ENCODE measurements at places on chromosomes 3 and 15.

- no peak for DNase-seq
These were observed 32.4 kb downstream of the EDC3 start for GRCh38 chr15:74663303-74664027.

- DNase-seq, result no peak
These were observed 271.0 kb upstream of the GADL1 start for GRCh38 chr3:31165399-31165860.

DNA sequence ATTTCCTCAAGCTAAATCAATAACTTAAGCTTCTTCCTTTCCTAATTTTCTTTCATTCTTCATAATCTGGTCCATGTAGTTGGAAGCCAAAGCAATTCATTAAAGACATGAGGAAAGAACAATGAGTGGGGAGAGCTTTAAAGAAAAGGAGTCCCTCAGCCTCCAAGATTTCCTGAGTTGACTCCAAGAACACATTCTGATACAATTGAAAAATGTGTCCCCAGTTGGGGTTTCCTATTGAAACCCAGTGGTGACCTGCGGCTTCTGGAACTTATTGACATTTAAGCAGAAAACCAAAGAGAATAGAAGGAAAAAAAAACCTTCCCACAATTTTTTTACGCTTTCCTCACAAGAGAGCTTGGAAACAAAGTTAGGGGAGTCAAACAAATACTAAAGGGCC lies 37.0 kb downstream of the ATP8B4 start:
- DNase-seq, result no peak

DNA sequence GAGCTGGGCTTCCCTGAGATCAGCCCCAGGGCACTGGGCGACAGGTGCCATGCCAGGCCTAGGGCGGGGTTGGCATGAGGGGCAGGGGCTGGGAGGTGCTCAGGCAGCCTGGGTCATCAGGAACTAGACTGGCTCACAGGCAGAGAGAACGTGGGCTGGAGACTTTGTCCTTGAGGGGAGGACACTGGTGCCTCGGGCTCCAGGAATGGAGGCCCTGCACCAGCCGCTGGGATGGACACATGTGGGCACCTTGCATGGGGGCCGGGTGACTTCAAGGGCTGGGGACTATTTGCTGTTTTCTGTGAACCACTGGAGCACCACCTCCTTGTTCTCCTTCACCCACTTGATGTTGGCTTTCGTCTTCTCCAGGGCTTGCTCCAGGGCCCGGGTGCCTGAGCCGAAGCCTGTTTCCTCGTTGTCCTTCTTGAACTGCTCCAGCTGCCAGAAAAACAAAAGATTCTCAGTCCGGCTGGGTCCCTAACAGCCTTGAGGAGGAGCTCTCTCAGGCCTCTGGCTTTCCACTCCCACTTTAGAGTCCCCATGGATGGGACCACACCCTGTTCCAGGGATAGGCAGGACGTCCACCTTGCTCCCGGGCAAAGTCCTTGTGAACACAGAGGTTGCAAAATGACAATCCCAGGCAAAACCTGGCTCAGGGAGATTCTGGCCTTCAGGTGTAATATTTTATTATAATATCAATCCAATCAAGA lies 9.1 kb downstream of the MESP2 start:
- no peak for DNase-seq

DNA sequence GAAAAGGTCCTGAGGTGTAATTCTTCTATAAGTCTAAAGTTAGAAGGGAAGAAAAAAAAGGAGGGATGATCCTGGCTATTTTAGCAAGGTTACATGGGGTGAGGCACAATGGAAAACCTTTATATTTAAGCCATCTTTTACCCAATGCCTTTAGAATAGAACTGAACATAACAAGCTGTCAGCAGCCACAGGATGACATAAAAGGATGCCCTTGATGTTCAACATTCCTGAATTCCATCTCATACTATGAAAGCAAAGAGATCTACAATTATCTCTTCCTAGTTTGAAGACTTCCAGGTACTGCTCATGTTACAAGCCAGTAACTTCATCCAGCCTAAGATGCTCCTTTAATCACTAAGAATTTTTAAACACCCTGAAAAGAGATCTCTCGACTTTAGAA lies 26.9 kb downstream of the NEK10 start:
- DNase-seq, result peak; percentile 5

DNA sequence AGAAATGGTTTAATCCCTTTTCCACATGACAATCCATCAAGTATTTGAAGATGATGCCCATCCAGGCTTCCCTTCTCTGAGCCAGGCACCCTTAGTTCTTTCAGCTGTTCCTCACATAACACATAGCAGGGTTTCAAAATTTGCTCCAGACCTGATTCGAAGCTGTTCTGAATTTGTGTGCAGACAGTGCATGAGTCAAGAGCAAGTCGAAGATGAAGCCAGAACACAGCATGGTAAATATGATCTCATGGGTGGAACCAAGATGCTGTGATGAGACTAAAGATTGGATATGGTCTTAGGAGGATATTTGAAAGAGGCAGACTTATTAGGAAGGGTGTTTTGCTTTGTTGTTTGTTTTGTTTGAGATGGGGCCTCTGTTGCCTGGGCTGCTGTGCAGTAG lies 32.6 kb upstream of the PDE8A start:
- no peak for DNase-seq

DNA sequence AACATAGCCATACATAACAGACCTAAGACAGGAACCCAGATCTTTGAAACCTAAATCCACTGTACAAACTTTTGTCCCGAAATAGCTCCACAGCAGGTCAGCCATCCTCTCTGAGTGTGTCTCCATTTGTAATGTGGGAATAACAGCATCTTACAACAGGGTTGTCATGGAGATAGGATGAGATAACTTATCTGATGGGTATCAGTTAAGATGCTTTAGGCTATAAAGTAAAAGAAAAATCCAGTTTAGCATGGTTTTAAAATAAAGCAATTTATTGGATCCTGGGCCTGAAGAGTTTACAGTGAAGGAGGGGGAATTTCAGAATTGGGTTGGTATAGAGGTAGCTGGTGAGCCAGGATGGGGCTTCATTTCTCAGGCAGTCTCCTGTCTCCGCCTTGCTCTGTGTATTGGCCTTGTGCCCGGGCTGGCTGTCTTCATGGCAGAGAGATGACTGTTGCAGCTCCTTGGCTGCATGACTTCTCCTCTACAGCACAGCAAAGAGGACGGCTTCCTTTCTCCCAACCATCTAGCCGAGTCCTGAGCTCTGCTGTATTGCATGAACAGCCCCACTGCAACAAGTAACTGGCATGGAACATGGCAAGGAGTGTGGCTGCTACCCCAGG lies 131.9 kb upstream of the PROK2 start:
- DNase-seq, result no peak

- DNase-seq, result no peak
These were observed 5.4 kb downstream of the PGBD4 start for GRCh38 chr15:34107315-34107714.

DNA sequence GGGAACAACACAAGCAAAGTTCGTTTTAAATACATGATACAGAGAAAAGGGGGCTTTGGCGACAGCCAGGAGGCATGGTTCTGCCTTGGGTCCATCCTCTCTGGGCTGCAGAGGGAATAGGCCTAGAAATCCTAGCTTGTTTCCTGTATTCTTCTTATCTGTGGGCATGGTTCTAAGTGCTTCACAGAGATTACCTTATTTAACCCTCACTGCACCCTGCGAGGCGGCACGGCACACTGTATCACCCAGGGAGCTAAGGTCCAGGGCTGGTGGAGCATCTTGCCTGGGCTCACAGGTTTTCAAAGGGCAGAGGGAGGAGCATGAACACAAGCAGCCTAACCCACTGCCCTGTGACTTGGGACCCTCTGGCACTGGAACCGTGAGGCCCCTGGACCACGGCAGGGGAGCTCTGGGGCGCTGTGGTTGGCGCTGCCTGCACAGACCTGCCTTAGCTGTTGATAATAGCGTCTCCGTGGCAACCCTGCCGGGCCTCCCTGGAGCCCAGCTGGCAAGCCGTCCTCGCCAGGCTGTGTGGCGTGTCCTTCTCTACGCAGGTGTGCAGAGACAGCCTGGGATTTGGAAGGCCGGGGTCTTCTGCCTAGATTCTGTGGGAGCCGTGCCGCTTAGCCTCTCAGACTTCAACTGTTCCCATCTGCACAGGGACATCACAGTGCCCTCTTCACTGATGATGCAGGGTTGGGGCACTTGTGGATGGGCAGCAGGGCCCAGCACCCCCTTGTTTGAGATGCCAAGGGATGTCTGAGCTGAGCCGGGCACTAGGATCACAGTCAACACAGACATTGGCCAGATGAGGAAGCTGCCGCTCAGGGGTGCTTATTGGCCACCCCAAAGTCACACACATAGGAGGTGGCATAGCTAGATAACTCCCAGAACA lies 154.6 kb upstream of the TLE3 start:
- no peak for DNase-seq

GRCh38 chr15:58268746-58269267 lies 130.6 kb downstream of the AQP9 start:
- no peak for DNase-seq

- no peak for DNase-seq
These were observed 598.4 kb upstream of the ZNF717 start for GRCh38 chr3:76383781-76384180.

DNA sequence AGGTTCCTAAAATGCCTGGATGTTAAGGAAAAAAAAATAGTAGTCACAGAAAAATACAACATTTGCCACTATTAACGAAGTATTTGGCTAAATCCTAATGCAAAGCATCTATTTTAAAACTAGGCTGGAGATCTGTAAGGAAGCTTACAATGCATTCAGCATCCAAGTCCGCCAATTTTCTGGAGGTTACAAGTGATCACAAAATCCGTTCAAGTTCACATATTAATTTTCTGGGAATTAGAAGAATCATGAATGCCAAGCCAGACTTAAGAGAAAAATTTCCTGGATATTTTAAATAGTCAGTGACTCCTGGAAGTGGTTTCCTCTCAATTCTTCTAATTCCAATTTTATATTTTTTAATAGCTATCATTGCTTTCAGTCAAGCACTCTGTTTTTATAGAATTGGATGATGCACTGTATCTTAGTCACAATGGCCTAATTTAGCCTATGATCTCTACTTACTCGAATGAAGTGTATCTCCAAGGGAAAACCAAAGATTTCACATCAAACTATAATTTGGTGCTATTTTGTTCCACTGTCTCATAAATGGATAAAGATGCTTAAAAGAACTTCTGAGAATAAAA lies 60.4 kb downstream of the P3H2 start:
- no peak for DNase-seq

GRCh38 chr3:149512073-149512782 lies 37.7 kb downstream of the TM4SF4 start:
- no peak for DNase-seq

DNA sequence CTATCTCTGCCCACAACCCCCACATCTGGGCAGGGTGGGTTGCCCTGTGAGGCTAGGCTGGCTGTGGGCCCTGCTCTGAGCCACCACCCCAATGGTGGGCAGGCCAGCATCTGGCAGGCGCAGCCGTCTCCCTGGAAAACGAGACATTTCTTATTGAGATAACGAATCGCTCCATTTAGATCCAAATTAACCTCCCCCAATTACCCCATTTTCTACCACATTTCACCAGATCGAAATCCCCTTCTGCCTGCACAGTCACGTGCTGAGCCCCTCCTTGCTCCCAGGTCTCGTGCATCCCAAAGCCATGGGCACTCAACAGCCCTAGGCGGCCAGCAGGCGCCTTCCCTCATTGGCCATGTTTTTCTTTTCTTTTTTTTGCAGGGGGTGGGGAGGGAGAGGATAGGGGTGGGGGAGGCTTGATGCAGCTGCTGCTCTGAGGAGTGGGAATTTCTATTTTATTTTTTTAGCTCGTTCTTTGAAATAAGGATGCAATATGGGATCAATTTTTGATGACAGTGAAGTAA lies 53.0 kb upstream of the TMEM115 start:
- no peak for DNase-seq

- no peak for DNase-seq
These were observed 836.8 kb upstream of the NECTIN3 start for GRCh38 chr3:110234831-110235230.

DNA sequence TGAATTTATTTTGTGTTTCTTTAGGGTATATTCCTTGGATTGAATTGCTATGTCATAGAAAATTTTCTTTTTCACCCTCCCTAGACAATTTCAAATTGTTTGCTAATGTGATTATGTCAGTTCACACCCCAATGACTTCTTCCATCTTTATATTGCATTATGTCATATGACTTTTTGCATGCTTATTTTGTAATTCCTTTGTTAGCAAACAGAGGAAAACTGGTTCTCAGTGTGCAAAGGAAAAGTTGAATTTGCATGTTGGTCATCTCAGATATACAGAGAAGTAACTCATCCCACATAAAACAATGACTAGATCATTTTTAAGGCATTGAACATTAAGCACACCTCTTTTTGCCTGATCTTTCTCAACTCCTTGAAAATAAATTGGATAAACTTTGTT lies 3.3 kb upstream of the RNF13 start:
- DNase-seq, result no peak

GRCh38 chr3:9339761-9340471 lies 22.9 kb upstream of the THUMPD3 start:
- no peak for DNase-seq

GRCh38 chr3:123337948-123338619 lies 110.8 kb downstream of the ADCY5 start:
- DNase-seq, result no peak
